ENCODE measurements at places on chromosomes 4 and X. TPM values are rescaled to one million over a fixed set of nuclear protein-coding genes. Genes with fewer than 3 reads are reported as not detected.

- DNase-seq: no peak
- no peaks in the 10 kb centered on the region for H3K27me3 ChIP-seq
- H3K36me3 ChIP-seq: no peaks in the 10 kb centered on the region
- H3K4me3 ChIP-seq: no peak overlapping the region
- no peak overlapping the region for H3K27ac ChIP-seq
These were observed 36.4 kb upstream of the PPA2 start for GRCh38 chr4:105510245-105510644.

DNA sequence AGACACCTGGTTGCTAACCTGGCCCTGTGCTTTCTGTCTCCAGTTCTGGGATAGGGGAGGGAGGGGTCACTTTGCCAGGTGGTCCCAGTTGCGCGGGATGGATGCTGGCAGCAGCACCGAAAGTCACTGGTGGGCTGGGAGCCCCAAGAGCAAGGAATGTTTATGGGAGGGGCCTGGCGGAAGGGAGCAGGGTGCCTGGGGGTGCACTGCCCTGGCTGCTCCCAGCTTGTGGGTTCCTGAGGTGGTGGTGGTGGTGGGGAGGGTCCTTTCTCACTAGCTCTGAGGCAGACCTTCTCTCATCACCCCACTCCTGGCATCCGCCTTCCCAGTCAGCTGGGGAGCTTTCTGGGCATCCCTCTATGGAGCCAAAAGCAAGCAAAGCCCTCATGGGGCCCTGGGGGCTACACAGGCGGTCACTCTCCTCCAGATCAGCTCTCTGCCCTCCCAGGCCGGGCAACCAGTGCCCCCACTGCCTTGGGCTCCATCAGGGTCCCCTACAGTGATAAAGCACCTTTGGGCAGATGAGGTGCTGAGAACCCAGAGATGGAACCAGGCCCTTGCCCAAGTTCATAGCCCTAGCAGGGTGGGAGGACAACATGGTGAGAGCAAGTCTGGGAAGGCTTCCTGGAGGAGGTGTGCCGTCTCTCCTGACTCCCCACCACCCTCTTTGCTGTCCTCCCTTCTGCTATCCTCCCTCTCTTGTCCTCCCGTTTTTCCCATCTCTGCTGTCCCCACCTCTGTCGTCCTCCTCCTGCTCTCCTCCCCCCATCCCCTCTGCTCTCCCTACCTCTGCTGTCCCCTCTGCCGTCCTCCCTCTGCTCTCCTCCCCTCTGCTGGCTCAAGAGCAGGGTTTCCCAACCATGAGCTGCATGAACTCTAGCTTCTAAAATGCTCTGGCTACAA is 16.0 kb downstream of the FGFR3 start:
- H3K4me1 ChIP-seq: no peaks in the 10 kb centered on the region
- no peak overlapping the region for H3K27ac ChIP-seq
- peaks cover 4% of the 10 kb centered on the region for H3K36me3 ChIP-seq
- DNase-seq: no peak

DNA sequence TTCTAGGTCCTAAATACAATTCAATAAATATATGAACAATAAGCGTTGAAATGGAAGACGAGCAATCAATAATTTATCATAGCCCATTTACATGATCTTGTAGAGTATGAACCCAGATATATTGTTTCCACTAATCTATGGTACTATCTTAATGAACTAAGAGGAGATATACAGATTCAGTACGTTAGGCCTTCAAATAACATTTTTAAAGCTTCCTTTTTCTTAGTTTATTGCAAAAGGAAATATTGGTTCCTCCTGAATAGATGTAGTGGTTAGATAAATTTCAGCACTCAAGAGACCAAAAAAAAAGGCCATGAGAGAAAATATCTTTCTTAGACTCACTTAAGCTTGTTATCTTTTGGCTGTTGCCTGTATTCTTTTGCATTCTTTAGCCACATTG is 147.5 kb upstream of the PITX2 start:
- H3K4me3 ChIP-seq: no peak overlapping the region
- no peaks in the 10 kb centered on the region for H3K36me3 ChIP-seq
- DNase-seq: no peak
- no peak overlapping the region for H3K27ac ChIP-seq
- no peaks in the 10 kb centered on the region for H3K27me3 ChIP-seq

DNA sequence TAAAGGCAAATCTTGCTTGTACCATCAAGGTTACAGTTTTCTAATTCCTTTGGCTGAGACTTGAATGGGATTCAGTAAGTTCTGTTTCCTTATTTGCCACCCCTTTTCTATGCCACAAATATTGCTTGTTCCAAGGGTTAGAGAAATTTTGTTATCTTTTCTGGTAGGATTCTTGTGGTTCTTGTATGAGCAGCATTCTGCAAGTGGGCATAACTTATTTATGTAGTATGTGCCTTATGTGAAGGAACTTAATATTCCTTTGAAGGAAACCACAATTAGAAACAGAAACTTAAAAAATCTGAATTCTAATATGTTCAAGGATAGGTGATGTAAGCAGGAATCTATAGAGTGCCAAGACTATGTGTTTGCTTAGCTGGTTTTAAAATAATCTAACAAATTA is 53.1 kb upstream of the TSPAN5 start:
- no peak overlapping the region for H3K4me3 ChIP-seq
- no peak overlapping the region for H3K27ac ChIP-seq
- no peaks in the 10 kb centered on the region for H3K4me1 ChIP-seq
- no peaks in the 10 kb centered on the region for H3K36me3 ChIP-seq
- DNase-seq: no peak
- no peaks in the 10 kb centered on the region for H3K27me3 ChIP-seq

- no peak overlapping the region for H3K27ac ChIP-seq
- H3K27me3 ChIP-seq: no peaks in the 10 kb centered on the region
- no peaks in the 10 kb centered on the region for H3K4me1 ChIP-seq
- H3K4me3 ChIP-seq: no peak overlapping the region
These were observed 44.3 kb downstream of the BMPR1B start for GRCh38 chr4:94802091-94802490.

DNA sequence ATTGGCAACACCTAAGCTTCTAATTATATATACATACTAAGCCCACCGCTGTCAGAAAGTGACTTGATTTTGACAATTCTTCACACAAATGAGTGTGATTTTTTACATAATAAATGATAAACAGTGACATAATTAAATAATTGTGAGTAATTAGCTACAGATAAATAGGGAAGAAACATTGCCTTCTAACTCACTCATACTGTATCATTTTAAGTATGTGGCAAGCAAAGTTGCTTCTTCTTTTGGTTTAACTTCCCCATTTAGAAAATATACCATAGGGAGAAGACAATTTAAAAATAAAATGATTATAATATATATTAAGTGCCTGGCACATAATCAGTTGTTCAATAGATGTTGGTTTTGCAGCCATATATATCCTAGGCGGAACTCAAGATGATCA is 644.2 kb downstream of the FSTL5 start:
- no peaks in the 10 kb centered on the region for H3K36me3 ChIP-seq
- DNase-seq: no peak
- no peak overlapping the region for H3K27ac ChIP-seq
- H3K4me1 ChIP-seq: no peaks in the 10 kb centered on the region
- no peak overlapping the region for H3K4me3 ChIP-seq
- H3K27me3 ChIP-seq: no peaks in the 10 kb centered on the region

GRCh38 chr4:182724414-182724813 is 192.8 kb downstream of the DCTD start:
- no peak overlapping the region for H3K4me3 ChIP-seq
- H3K27ac ChIP-seq: no peak overlapping the region
- no peaks in the 10 kb centered on the region for H3K27me3 ChIP-seq
- DNase-seq: no peak
- no peaks in the 10 kb centered on the region for H3K36me3 ChIP-seq

- H3K4me3 ChIP-seq: no peak overlapping the region
- no peaks in the 10 kb centered on the region for H3K36me3 ChIP-seq
- H3K27me3 ChIP-seq: peaks cover 2% of the 10 kb centered on the region
- no peaks in the 10 kb centered on the region for H3K4me1 ChIP-seq
These were observed 47.9 kb downstream of the EFNB1 start for GRCh38 chrX:68876731-68877130.

DNA sequence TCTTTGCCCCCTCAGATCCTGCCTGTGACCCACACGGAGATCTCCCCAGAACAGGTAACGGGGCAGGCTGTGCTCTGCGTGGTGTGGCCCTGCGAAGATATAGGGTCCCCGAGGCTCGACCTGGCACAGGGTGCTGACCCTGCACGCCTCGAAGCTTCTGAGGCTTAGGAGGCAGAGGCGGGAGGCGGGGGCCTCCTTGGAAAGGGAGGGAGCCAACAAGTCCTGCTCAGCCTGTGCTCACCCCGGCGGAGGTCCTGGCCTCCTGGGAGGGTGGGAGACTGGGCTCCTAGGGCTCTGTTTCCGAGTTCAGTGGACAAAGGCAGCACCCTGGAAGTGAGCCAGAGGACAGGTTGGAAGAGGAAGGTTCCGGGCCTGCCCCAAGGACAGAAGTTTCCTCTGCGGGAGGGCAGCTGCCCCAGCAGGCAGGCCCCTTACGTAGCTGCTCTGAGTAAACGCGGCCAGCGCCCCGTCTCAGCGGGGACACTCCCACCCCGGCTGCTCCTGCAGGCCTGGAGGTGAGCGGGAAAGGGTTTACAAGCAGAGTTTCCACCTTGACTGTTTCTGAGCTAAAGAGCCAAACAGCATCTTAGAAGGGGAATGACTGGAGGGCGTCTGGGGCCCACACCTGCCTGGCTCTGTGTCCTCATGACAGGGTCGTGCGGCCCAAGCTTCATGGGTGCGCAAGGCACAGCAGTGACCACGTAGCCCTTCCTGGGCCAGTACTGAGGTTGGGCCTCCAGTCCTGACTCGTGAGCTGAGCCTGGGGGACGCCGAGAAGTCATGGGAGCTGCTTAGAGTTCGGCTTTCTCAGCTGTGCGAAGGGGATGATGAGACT is 16.1 kb downstream of the TMEM175 start:
- H3K36me3 ChIP-seq: no peaks in the 10 kb centered on the region
- H3K27ac ChIP-seq: no peak overlapping the region
- H3K4me3 ChIP-seq: no peak overlapping the region
- no peaks in the 10 kb centered on the region for H3K27me3 ChIP-seq
- DNase-seq: no peak

- H3K4me1 ChIP-seq: no peaks in the 10 kb centered on the region
- no peak overlapping the region for H3K27ac ChIP-seq
- DNase-seq: no peak
- H3K36me3 ChIP-seq: no peaks in the 10 kb centered on the region
These were observed 64.4 kb upstream of the VCX3A start for GRCh38 chrX:6599230-6599860.

GRCh38 chrX:118550792-118551191 is 55.2 kb downstream of the DOCK11 start:
- no peak overlapping the region for H3K4me3 ChIP-seq
- no peaks in the 10 kb centered on the region for H3K27me3 ChIP-seq

DNA sequence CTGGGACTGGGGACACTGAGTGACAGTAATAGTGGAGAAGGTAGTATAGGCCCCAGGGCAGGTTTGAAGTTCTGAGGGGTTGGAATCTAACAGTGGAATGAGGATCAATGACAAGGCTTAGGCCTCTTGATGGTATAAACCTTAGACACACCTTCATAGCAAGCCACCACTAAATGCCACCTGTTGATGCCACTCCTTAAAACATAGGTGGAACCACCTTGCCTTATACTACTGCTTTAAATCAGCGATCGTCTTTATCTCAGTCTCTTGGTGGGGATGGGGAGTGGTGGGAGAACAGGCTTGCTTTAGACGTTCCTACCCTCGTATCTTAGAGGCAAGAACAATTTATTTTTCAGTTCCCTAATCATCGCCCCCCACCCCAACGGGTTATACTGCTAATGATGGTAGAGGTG is 1.2 kb downstream of the RAB33B start:
- DNase-seq: no peak
- H3K4me3 ChIP-seq: peak overlapping the region; percentile 82
- H3K4me1 ChIP-seq: peaks cover 12% of the 10 kb centered on the region
- H3K27ac ChIP-seq: 0 out of 2 replicates have a peak overlapping the region, but pooled peaks have one; percentile 1
- no peaks in the 10 kb centered on the region for H3K36me3 ChIP-seq

- H3K4me3 ChIP-seq: no peak overlapping the region
- no peak for DNase-seq
- H3K36me3 ChIP-seq: no peaks in the 10 kb centered on the region
- no peak overlapping the region for H3K27ac ChIP-seq
- H3K4me1 ChIP-seq: no peaks in the 10 kb centered on the region
These were observed 27.0 kb downstream of the GPM6A start for GRCh38 chr4:175784986-175785525.

- no peak overlapping the region for H3K27ac ChIP-seq
- no peaks in the 10 kb centered on the region for H3K27me3 ChIP-seq
- H3K36me3 ChIP-seq: no peaks in the 10 kb centered on the region
- DNase-seq: no peak
- H3K4me1 ChIP-seq: no peaks in the 10 kb centered on the region
These were observed 179.1 kb upstream of the NDST4 start for GRCh38 chr4:115292320-115293092.

DNA sequence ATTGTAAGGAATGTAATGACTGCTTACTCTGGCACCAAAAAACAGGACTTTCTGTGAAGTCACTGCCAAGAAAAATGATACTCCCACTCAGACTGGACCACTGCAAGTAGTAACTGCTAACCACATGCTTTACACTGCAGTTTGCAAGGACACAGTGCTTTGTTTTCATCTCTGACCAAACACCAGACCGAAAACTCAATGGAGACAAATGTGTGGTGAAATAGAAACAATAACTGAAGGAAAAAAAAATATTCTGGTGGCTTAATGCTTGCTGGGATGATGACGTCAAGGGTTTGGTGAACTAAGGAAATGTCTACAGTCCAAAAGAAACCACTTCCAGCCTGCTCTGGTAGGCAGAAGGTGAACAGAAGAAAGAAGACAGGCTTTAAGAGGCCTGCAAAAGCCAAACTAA is 13.2 kb downstream of the GPC4 start:
- no peak overlapping the region for H3K4me3 ChIP-seq
- H3K27ac ChIP-seq: no peak overlapping the region
- no peaks in the 10 kb centered on the region for H3K4me1 ChIP-seq
- H3K36me3 ChIP-seq: no peaks in the 10 kb centered on the region
- H3K27me3 ChIP-seq: no peaks in the 10 kb centered on the region

GRCh38 chr4:876780-877179 is 50.9 kb upstream of the CPLX1 start:
- no peak overlapping the region for H3K27ac ChIP-seq
- peaks cover 13% of the 10 kb centered on the region for H3K4me1 ChIP-seq
- no peak overlapping the region for H3K4me3 ChIP-seq

- DNase-seq: no peak
- H3K36me3 ChIP-seq: no peaks in the 10 kb centered on the region
- H3K4me3 ChIP-seq: no peak overlapping the region
- no peaks in the 10 kb centered on the region for H3K27me3 ChIP-seq
- H3K27ac ChIP-seq: no peak overlapping the region
- no peaks in the 10 kb centered on the region for H3K4me1 ChIP-seq
These were observed 8.2 kb downstream of the KLHL4 start for GRCh38 chrX:87525771-87526229.

The YY2 gene
- 0.51 TPM for polyA plus RNA-seq

The OPN1MW3 gene
- polyA plus RNA-seq: not detected

The SOWAHD gene
- polyA plus RNA-seq: 3.7 TPM

The CT45A10 gene
- not detected for polyA plus RNA-seq

The NEXMIF gene
- 1.5 TPM for polyA plus RNA-seq

The ZXDA gene
- 1.1 TPM for polyA plus RNA-seq

The GLRA2 gene
- not detected for polyA plus RNA-seq

The FGF2 gene
- 0.20 TPM for polyA plus RNA-seq

The SMIM31 gene
- polyA plus RNA-seq: not detected

The PLP1 gene
- polyA plus RNA-seq: not detected

The ASB9 gene
- polyA plus RNA-seq: 0.84 TPM

The TMEM150C gene
- 0.78 TPM for polyA plus RNA-seq

Measured in GM12878 (cell line).